Caco-2 (cell line): ENCODE measurements at places on chromosomes 6 and 20. TPM values are rescaled to one million over a fixed set of nuclear protein-coding genes. Genes with fewer than 3 reads are reported as not detected.

GRCh38 chr20:56629464-56630085 lies 469 bp downstream of the TFAP2C start:
- peak overlapping the region; percentile 64 for H3K27ac ChIP-seq
- peaks cover 6% of the 10 kb centered on the region; the same call in 1 of the 2 replicates for H3K4me1 ChIP-seq
- no peaks in the 10 kb centered on the region for H3K36me3 ChIP-seq
- no peaks in the 10 kb centered on the region for H3K27me3 ChIP-seq
- H3K4me3 ChIP-seq: peak overlapping the region; percentile 75
- no peak for DNase-seq

- H3K27me3 ChIP-seq: no peaks in the 10 kb centered on the region
- no peak for DNase-seq
- H3K4me3 ChIP-seq: no peak overlapping the region
- no peak overlapping the region for H3K27ac ChIP-seq
- no peaks in the 10 kb centered on the region for H3K4me1 ChIP-seq
- no peaks in the 10 kb centered on the region for H3K36me3 ChIP-seq
These were observed 477.6 kb downstream of the EPM2A start for GRCh38 chr6:145257704-145258103.

GRCh38 chr6:101110814-101111213 lies 229.7 kb upstream of the ASCC3 start:
- H3K4me1 ChIP-seq: no peaks in the 10 kb centered on the region
- H3K36me3 ChIP-seq: no peaks in the 10 kb centered on the region
- no peak for DNase-seq
- H3K27me3 ChIP-seq: no peaks in the 10 kb centered on the region

- no peak overlapping the region for H3K27ac ChIP-seq
- no peak for DNase-seq
- no peaks in the 10 kb centered on the region for H3K27me3 ChIP-seq
- no peaks in the 10 kb centered on the region for H3K4me1 ChIP-seq
These were observed 31.7 kb downstream of the IRF4 start for GRCh38 chr6:423055-423798.

DNA sequence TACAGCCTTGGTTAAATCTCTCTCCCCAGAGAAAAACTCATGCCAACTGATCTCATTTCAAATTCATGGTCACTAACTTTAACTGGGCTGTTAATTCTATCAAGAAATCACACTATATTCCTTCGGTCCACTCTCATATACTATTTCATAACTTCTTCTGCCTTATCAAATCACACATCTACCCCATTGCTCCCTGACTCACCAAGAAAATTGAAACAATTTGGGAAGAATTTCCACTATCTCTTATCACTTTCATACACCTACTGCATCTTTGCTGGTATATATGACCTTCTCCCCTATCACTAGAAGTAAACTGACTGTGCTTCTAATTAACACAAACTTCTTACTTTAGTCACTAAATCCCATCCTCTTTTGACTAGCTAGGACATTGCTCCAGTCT lies 102.3 kb downstream of the FILIP1 start:
- no peak overlapping the region for H3K4me3 ChIP-seq
- no peak overlapping the region for H3K27ac ChIP-seq
- no peaks in the 10 kb centered on the region for H3K36me3 ChIP-seq
- no peaks in the 10 kb centered on the region for H3K27me3 ChIP-seq

DNA sequence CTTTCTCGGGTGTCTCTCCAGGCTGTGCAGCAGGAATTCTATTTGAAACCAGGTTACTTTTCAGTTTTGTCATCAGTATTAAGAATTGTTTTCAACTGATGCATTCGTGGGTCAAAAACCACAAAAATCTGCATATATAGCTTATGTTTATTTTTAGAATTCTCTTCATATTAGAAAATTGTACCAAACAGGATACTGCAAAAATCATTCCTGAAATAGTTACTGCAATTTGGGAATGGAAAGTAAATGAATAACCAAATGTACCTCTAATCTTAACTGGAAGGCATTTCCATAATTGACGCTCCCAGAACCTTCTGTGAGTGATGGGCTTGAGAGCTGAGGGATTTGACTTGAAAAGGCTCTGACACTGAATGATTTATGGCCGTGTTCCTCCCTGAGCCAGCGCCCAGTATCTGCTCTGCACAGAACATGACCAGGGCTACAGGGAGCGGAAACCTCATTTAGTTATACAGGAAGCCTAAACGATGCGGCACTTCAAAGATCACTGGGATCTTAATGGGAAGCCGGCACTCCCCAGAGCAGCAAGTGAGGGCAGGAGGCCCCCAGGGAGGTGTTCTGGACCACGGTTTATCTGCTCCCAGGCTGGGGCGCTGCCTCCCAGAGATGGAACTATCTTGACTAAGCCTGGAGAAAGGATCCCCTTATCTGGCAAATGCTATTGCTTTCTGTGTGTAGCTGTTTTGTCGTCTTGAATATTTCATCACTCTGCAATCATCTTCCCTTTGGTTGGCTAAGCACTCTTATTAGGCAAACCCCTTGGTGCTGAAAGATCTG lies 446.0 kb downstream of the QKI start:
- H3K27me3 ChIP-seq: no peaks in the 10 kb centered on the region
- H3K4me3 ChIP-seq: no peak overlapping the region
- no peaks in the 10 kb centered on the region for H3K4me1 ChIP-seq
- DNase-seq: peak; percentile 46

- no peaks in the 10 kb centered on the region for H3K36me3 ChIP-seq
- H3K4me1 ChIP-seq: peaks cover 10% of the 10 kb centered on the region
- H3K27ac ChIP-seq: no peak overlapping the region
- no peak overlapping the region for H3K4me3 ChIP-seq
- no peak for DNase-seq
These were observed 159.5 kb downstream of the LY86 start for GRCh38 chr6:6748001-6748400.

DNA sequence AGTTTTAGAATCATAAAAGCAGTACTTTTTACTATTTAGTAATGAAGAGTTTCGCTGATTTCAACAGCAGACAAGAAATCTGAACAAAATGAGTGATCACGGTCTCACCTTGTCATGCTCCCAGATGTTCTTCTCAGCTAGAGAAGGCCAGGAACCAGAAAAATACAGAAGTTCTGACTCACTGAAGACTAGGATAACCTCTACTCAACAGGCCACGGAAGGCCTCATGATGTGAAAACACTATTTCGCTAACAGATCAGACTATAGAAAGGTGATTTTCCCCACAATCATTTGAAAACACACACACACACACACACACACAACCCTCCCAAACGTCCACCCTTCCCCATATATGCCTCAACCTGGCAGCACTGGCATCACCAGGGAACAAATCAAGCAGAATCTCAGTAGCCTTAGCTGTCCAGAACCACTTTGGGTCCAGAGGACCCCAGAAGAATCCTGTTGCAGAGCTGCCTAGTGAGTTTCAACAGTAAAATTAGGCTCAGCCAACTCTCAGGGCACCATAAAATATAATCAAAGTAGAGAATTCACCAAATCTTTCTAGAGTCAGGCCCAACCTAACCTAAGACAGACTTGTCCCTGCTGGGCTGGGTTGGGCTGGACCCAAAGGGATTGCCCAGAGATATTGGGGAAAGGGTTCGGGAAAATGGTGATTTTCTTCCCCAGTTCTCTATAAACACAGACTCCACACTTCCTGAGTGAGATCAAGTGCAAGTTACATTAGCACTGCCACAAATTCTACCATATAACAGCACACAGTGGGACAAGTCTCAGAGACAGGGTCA lies 7.9 kb downstream of the EXOC2 start:
- no peaks in the 10 kb centered on the region for H3K27me3 ChIP-seq
- no peak for DNase-seq
- H3K27ac ChIP-seq: no peak overlapping the region
- no peak overlapping the region for H3K4me3 ChIP-seq
- H3K36me3 ChIP-seq: no peaks in the 10 kb centered on the region

- no peaks in the 10 kb centered on the region for H3K4me1 ChIP-seq
- H3K36me3 ChIP-seq: no peaks in the 10 kb centered on the region
- H3K27ac ChIP-seq: no peak overlapping the region
- no peaks in the 10 kb centered on the region for H3K27me3 ChIP-seq
- no peak for DNase-seq
- H3K4me3 ChIP-seq: no peak overlapping the region
These were observed 157.8 kb downstream of the SASH1 start for GRCh38 chr6:148500402-148500801.

DNA sequence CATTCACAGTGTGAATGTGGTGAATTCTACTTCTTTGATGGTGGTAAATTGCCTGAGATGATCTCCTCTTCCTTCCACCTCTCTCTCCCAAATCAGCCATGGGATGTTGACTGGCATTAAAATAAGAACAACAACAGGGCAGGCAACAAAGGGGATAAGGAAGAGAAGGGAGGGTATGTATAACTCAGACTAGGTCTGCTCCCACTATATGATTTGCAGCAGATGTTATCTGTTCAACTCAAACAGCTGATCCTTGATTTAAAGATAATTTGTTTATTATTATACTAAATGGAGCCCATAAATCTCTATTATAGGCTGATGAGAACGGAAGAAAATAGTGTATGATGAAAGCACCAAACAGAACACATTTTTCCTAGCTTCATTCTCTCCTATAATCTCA lies 262.0 kb downstream of the BTBD3 start:
- no peak overlapping the region for H3K27ac ChIP-seq
- no peaks in the 10 kb centered on the region for H3K27me3 ChIP-seq
- no peaks in the 10 kb centered on the region for H3K36me3 ChIP-seq
- DNase-seq: no peak
- H3K4me3 ChIP-seq: no peak overlapping the region

DNA sequence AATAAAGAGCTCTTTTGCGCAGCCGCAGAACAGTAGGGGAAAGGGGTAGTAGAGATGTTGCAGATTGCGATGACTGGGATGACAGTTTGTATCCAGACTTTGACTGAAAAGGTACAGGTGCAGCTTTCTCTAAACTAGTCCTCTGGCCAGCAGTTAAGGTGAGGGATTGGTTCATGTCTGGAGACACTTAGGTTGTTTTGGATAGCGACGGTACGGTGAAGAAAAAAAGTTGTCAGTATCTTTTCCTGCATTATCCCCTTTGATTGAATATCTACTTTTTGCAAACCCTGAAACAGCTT lies 537 bp downstream of the PRR3 start:
- H3K27me3 ChIP-seq: no peaks in the 10 kb centered on the region
- peaks cover 5% of the 10 kb centered on the region for H3K36me3 ChIP-seq
- H3K4me3 ChIP-seq: peak overlapping the region; percentile 88

DNA sequence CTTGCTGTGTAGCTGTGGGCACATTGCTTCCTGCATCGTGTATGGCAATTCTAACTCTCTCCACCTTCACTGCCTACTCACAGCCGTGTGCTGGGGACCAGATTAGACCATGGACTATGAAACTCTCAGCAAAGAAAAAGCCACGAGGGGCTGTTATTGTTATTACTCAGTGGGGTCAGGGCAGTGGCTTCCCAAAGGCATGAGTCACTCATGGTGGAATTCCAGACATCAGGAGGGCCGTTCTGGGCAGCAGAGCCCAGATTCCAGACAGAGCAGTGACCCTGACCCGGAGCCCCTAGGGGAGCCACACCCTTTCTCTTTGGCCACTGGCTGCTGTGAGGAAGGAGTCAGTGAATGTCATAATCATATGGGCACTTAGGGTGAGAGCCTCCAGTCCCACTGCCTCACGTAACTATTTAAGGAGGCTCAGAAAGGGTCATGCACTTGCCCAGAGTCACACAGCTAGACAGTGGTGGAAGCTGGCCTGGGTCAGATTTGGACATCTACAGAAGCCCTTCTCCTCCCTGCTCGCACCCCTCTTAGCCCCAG lies 22.2 kb upstream of the CCN5 start:
- H3K4me3 ChIP-seq: no peak overlapping the region
- DNase-seq: peak; percentile 98
- no peaks in the 10 kb centered on the region for H3K27me3 ChIP-seq
- peak overlapping the region; percentile 87 for H3K27ac ChIP-seq

GRCh38 chr6:31592396-31592771 lies 422 bp downstream of the NCR3 start:
- H3K4me3 ChIP-seq: no peak overlapping the region
- DNase-seq: no peak
- no peak overlapping the region for H3K27ac ChIP-seq
- H3K4me1 ChIP-seq: no peaks in the 10 kb centered on the region

DNA sequence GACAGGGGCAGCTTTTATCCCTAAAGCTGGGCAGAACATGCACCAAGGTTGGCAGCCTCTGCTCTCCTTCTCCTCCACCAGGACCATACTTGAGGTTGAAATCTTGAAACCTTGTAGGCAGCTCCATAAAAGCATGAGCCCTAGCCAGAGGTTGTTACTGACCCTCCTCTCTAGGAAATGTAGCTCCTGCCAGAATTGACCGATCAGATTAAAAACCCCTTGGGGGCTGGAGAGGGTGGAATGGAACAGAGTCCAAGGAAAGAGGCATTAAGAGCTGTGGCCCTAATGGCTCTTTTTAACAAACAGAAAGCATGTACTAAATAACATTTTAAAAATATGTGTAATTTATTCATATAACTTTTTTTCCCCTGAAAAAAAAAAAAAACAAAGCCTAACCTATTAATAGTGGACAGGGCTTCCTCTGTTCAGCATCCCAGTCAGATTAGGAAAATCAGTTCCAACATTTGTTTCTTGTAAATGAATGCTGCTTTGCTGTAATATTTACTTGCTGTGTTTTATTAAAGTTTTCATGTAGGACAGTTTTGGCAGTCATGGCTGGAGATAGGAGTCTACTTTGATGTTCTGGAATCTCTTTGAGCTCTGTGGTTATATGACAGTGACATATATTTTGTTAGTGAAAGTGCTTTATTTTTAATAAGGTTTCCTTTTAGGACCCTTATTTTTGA lies 41.3 kb downstream of the MTHFD1L start:
- no peak overlapping the region for H3K27ac ChIP-seq
- no peak for DNase-seq
- no peaks in the 10 kb centered on the region for H3K36me3 ChIP-seq
- no peaks in the 10 kb centered on the region for H3K4me1 ChIP-seq
- H3K4me3 ChIP-seq: no peak overlapping the region
- no peaks in the 10 kb centered on the region for H3K27me3 ChIP-seq

DNA sequence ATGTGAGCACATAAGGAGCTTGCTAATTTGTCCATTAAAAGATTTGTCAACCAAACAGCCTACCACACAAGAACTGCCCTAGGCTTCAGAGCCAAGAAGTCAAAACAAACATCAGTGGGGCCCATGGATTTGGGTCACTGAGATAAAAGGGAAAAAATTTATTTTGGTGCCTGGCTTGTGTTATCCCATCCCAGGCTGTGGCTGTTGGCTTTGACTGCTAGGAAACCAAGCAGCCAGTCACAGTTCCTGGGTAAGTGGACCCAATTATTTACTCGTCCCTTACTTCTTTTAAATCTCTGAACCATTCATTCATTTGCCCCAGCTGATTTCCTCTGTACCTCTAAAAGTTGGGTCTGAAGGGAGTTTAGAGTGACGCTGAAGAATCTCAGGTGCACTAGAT lies 41.3 kb downstream of the EDN1 start:
- H3K36me3 ChIP-seq: no peaks in the 10 kb centered on the region
- H3K4me1 ChIP-seq: peaks cover 44% of the 10 kb centered on the region
- no peaks in the 10 kb centered on the region; the same call in 1 of the 2 replicates for H3K27me3 ChIP-seq
- H3K4me3 ChIP-seq: no peak overlapping the region
- H3K27ac ChIP-seq: peak overlapping the region; percentile 91

GRCh38 chr6:43609402-43609801 lies 19.7 kb downstream of the GTPBP2 start:
- H3K36me3 ChIP-seq: no peaks in the 10 kb centered on the region
- H3K4me1 ChIP-seq: peaks cover 5% of the 10 kb centered on the region
- H3K27ac ChIP-seq: no peak overlapping the region
- no peak overlapping the region for H3K4me3 ChIP-seq
- DNase-seq: no peak

The GABRR1 gene
- 0.12 and 0.43 TPM in 2 replicates for total RNA-seq

The SLC18B1 gene
- total RNA-seq: 7.8 and 11.3 TPM in 2 replicates

The CRISP3 gene
- total RNA-seq: not detected in 2 replicates

The CD24 gene
- total RNA-seq: 81.7 and 92.2 TPM in 2 replicates

The SLC17A3 gene
- not detected in 2 replicates for total RNA-seq
